A549 treated with GW870086 at 1 μM for 4 hours (cell line): ENCODE measurements at places on chromosomes 16 and 17. TPM values are rescaled to one million over a fixed set of nuclear protein-coding genes. Genes with fewer than 3 reads are reported as not detected.

CCL1 gene
- total RNA-seq, result not detected in 5 replicates

EMC6 gene
- 139 to 167 TPM (median 157 TPM) in 5 replicates for total RNA-seq

CRYM gene
- total RNA-seq, result 1.2 to 2.5 TPM (median 1.8 TPM) in 5 replicates

LRRC46 gene
- total RNA-seq, result 2.6 to 4.3 TPM (median 3.0 TPM) in 5 replicates

TTC19 gene
- 42.9 to 53.2 TPM (median 50.8 TPM) in 5 replicates for total RNA-seq

HS3ST6 gene
- total RNA-seq, result 1.4 to 2.7 TPM (median 2.2 TPM) in 5 replicates

C16orf92 gene
- total RNA-seq, result not detected in 5 replicates

DNAH17 gene
- total RNA-seq, result 0.87 to 1.1 TPM (median 1.0 TPM) in 5 replicates

KRTAP2-3 gene
- total RNA-seq, result not detected in 5 replicates

ZG16 gene
- total RNA-seq, result not detected in 5 replicates

NOD2 gene
- total RNA-seq, result 0.05 TPM in 1 of 5 replicates, not detected in the others

CCL7 gene
- 0.25 to 0.50 TPM (median 0.39 TPM) in 3 of 5 replicates, not detected in the others for total RNA-seq

IGF2BP1 gene
- 48.1 to 93.6 TPM (median 82.4 TPM) in 5 replicates for total RNA-seq

ADAD2 gene
- not detected in 5 replicates for total RNA-seq

HAPSTR1 gene
- total RNA-seq, result 23.1 to 27.2 TPM (median 24.5 TPM) in 5 replicates

HAS3 gene
- total RNA-seq, result 42.9 to 52.7 TPM (median 46.3 TPM) in 5 replicates

CACNA1G gene
- total RNA-seq, result 3.4 to 5.3 TPM (median 4.6 TPM) in 5 replicates

TNK1 gene
- total RNA-seq, result 1.4 to 2.0 TPM (median 1.5 TPM) in 5 replicates

ZNF771 gene
- total RNA-seq, result 3.5 to 6.1 TPM (median 5.2 TPM) in 5 replicates

TMEM204 gene
- 0.07 to 0.08 TPM in 2 of 5 replicates, not detected in the others for total RNA-seq

CES3 gene
- 1.8 to 2.5 TPM (median 2.3 TPM) in 5 replicates for total RNA-seq

KIF19 gene
- total RNA-seq, result 0.03 to 0.08 TPM in 2 of 5 replicates, not detected in the others

SENP3 gene
- 85.2 to 101 TPM (median 93.8 TPM) in 5 replicates for total RNA-seq

ZNF19 gene
- total RNA-seq, result 1.4 to 2.3 TPM (median 1.7 TPM) in 5 replicates

CCL16 gene
- not detected in 5 replicates for total RNA-seq

SDR42E2 gene
- not detected in 5 replicates for total RNA-seq

BLMH gene
- total RNA-seq, result 42.7 to 47.5 TPM (median 45.9 TPM) in 5 replicates

GRIN2C gene
- total RNA-seq, result 0.14 to 0.37 TPM (median 0.22 TPM) in 5 replicates

MT1H gene
- not detected in 5 replicates for total RNA-seq

ITGB4 gene
- 74.8 to 94.7 TPM (median 80.4 TPM) in 5 replicates for total RNA-seq

NTN3 gene
- 0.07 TPM in 1 of 5 replicates, not detected in the others for total RNA-seq

ABCC3 gene
- 116 to 158 TPM (median 140 TPM) in 5 replicates for total RNA-seq

C1QTNF8 gene
- not detected in 5 replicates for total RNA-seq

NOG gene
- 0.78 to 1.4 TPM (median 1.1 TPM) in 5 replicates for total RNA-seq

DNAH9 gene
- 0.15 to 0.17 TPM in 2 of 5 replicates, not detected in the others for total RNA-seq

SLC35G6 gene
- not detected in 5 replicates for total RNA-seq

EVI2A gene
- total RNA-seq, result not detected in 5 replicates

SPNS1 gene
- total RNA-seq, result 54.4 to 74.8 TPM (median 72.6 TPM) in 5 replicates

GALNS gene
- 33.8 to 47.9 TPM (median 47.0 TPM) in 5 replicates for total RNA-seq

MYH11 gene
- total RNA-seq, result 0.03 to 0.09 TPM (median 0.05 TPM) in 4 of 5 replicates, not detected in the other

CMTR2 gene
- 9.7 to 15.0 TPM (median 13.3 TPM) in 5 replicates for total RNA-seq

KCNH6 gene
- not detected in 5 replicates for total RNA-seq

NPTX1 gene
- 81.9 to 151 TPM (median 124 TPM) in 5 replicates for total RNA-seq

MGAT5B gene
- total RNA-seq, result 18.4 to 26.0 TPM (median 23.0 TPM) in 5 replicates

AKTIP gene
- 21.7 to 28.5 TPM (median 26.9 TPM) in 5 replicates for total RNA-seq

LDHD gene
- 0.46 to 0.95 TPM (median 0.75 TPM) in 5 replicates for total RNA-seq

ACSM2A gene
- not detected in 5 replicates for total RNA-seq
